Activated naive CD4-positive, alpha-beta T cell (primary cell): ENCODE measurements at places on chromosomes 7 and 10.

- DNase-seq, result no peak
These were observed 33.7 kb downstream of the DNAJC12 start for GRCh38 chr10:67804395-67804678.

DNA sequence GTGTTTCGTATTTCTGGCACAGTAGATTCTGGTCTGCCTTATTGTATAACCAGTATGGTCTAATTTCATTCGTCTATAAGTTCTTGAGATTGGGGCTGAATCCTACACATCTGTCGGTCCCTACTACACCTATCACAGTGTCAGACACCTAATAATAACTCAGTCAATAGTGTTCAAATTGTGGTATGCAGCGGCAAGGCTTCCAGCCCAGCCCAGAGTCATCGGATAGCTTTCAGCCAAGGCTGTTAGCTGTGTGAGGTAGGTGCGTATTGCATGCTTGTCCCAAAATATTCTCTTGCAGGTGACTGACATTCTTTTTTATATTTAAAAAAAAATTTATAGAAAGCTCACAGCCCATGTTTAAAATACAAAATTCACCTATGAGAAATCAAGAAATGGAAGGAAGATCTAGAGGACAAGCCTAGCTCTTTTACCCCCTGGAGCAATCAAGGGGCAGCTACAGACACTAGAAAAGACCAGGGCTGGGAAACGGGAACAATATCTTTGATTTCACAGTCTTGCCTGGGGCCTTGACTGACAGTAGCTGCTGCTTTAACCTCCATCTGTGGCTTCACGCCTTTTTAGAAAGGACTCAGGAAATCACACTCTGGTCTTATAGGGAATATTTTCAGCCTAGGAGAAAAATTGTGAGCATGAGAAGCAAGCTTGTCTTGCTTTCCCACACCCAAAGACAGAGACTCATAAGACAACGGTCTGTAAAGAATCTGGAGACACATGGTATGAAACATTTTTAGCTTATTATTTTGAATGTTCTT, 9.5 kb upstream of the ASB4 start:
- DNase-seq, result no peak

DNA sequence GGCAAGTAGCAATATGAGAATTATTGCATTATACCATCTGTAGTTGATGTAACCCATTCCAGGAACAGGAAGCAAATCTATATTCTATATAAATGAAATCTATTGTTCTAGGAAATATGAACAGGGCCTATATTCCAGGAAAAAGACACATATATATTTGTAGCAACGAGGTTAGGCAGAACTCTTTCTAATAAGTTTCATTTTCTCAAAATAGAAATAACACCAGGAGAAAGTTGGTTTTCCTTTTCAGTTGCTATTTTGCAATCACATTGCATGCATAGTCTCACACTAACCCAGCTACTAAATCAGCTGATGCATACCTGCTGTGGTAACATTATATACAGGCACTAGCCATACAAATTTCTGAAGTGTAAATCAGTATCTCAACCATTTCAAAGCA, 6.2 kb upstream of the IFIT2 start:
- no peak for DNase-seq

- DNase-seq, result no peak
These were observed 53.2 kb downstream of the TFAM start for GRCh38 chr10:58438340-58438871.

- no peak for DNase-seq
These were observed 85.8 kb downstream of the LHFPL3 start for GRCh38 chr7:104414216-104414615.

- no peak for DNase-seq
These were observed 178.5 kb downstream of the ARID5B start for GRCh38 chr10:62079885-62080559.

- no peak for DNase-seq
These were observed 181.3 kb upstream of the FZD1 start for GRCh38 chr7:91082852-91083495.

GRCh38 chr10:112793202-112793921, 156.7 kb upstream of the TCF7L2 start:
- no peak for DNase-seq

DNA sequence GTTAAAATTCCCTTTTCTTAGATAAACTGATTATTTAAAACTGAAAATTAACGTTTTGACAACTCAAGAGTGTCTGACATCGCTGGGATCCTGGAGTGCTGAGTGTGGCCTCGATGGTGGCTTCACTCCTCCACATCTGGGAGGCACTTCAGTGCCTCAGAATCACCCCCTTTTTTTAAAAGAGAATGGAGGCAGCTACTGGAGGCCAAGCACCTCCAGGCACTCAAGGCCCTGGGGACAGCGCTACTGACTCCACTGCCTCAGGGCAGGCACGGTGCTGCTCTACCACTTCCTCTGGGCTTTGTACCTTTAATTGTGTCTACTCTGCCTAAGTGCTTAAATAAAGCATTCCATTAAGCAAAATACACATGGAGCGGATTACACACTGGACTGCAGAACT, 27.2 kb upstream of the NCAPG2 start:
- no peak for DNase-seq

DNA sequence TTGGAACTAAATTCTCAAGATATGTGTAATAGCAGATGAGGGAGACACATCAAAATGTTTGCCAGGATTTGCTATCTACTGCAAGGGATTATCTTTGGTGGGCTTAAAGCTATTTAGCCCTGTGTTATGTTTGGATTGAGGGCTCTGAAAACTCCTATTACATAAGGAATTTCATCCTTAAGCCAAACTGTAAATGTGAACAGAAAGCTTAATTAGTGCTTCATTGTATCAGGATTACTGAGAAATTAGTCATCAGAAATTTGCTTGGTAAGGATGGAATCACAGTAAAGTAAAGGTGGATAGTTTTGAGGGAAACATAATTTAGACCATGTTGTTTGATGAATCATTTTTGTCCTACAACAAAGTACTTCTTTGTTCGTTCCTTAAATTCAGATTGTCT, 8.3 kb downstream of the ANKRD7 start:
- no peak for DNase-seq

- DNase-seq, result no peak
These were observed 299.2 kb downstream of the CCDC3 start for GRCh38 chr10:12702215-12702770.

DNA sequence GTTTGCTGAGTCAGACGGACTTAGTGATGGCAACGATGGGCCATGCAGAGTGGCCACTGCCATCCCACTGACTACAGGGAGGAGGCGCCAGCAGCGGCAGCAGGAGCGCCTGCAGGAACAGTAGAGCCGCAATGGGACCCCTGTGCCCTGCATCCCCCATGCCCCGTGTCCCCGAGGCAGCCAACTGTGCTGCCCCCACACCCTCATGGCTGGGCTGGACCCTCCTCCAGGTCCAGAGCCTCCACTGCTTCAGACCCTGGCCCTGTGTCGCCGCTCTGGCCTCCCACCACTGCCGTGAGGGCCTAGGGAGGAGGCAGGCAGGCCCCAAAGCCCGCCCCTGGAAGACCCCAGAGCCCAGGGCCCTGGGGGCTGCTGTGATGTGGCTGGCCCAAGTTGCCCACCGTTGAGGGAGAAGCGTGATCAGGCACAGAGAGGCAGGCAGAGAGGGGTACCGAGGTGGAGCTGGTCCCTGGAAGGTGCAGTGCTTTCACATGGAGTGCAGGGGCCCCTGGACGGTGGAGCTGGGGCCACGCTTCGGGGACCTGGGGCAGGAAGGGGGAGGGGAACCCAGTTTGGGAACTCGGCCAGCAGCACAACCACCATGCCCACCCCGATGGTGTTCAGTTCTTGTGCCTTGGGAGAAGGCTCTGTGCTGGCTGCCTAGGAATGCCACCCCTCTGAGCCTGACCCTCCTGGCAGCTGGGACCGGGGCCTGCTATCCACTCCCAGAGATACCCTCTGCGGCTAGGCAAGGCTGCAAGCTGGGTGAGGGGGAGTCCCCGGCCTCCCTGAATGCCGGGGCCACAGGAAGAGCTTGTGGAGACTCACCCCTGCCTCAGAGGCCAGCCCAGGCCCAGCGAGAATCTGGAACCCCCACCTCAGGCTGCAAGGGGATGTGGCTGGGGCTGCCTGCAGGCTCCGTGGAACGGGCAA, 32.6 kb downstream of the DKK1 start:
- no peak for DNase-seq

- DNase-seq, result no peak
These were observed 206.6 kb downstream of the SKAP2 start for GRCh38 chr7:26657686-26658388.

GRCh38 chr10:75202321-75203045, 8.1 kb upstream of the VDAC2 start:
- DNase-seq, result no peak

DNA sequence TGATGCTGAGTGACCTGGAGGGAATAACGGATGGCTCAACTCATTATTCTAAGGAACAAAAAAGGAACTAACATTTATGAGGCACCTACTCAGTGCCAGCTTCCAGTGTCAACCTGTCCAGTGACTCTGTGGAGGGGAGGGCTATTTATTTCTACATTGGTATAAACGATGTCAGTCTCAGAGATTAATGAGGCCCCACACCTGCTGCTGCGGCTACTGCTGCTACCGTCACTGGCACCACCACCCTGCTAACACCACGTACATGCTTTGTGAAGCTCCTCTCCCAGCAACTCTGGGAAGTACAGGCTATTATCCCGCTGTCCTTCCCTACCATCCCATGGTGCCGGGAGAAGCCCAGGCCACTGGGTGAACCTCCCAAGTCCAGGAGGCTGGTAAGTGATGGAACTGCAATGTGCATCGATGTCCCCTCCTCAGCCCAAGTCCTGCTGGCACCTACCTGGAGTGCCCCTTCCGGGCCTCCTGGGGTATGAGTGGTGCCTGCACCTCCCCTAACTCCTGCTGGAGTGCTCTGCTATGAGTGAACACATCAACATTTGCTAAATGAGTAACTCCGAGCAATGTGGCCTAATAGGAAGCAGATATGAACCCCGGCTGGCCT, 101.5 kb downstream of the ARHGAP22 start:
- DNase-seq, result no peak

DNA sequence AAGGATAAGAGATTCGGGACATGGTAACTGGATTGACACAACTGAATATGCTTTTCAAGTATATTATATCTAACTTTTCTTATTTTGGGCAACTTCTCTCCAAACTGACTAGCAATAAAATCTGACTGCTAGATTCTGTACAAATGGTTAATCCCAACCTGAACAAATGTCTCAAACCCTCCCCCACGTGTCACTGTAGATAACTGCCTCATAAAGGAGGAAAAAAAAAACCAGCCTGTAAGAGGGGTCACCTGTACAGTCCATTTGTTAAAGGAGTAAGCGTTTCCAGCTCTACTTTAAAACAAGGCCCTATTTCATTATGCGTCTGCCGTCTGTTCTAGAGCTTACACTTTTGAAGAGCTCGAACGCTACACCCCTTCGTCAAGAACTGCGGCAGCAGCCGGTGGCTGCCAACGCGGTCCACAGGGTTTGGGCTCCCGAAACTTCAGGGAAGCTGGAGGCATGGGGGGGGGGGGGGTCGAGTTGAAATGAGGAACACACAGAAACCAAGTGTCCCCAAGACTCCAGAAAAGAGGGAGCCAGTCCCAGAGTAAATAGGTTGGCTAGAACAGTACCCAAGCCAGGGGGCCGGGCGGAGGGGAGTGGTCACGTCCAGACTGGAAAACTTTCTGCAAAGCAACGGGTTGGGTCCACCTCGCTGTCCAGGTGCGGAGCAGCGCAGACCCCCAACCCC, 492 bp downstream of the COG5 start:
- no peak for DNase-seq

DNA sequence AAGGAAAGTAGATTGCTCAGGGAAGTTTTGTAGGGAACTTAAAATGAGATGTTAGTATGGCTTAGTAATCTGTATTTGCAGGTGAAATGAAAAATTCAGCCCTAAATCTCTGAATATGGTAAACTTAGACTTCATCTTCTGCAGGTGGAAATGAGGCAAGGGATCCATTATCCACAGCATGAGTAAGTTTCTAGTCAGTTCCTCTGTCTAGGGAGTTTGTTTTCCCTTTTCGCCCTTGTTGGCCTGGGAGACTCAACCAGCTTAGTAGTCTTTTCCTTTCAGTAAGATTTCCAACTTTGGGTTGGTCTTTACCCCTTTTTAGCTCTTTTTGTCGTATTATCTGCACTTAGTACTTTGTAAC, 65.6 kb downstream of the ZEB1 start:
- DNase-seq, result no peak

DNA sequence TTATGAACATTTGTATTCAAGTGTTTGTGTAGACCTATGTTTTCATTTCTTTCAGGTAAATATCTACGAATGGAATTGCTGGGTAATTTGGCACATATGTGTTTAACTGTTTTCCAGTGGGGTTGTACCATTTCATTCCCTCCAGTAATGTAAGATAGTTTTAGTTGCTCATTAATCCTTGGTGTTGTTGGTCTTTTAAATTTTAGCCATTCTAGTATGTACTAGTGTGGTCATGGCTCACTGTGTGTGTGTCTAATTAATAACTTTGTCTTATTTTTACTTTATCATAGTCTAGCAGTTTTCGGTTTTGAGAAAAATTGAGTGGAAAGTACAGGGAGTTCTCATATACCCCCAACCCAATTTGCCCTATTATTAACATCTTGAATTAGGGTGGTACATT, 278.8 kb downstream of the CAMK1D start:
- DNase-seq, result no peak

DNA sequence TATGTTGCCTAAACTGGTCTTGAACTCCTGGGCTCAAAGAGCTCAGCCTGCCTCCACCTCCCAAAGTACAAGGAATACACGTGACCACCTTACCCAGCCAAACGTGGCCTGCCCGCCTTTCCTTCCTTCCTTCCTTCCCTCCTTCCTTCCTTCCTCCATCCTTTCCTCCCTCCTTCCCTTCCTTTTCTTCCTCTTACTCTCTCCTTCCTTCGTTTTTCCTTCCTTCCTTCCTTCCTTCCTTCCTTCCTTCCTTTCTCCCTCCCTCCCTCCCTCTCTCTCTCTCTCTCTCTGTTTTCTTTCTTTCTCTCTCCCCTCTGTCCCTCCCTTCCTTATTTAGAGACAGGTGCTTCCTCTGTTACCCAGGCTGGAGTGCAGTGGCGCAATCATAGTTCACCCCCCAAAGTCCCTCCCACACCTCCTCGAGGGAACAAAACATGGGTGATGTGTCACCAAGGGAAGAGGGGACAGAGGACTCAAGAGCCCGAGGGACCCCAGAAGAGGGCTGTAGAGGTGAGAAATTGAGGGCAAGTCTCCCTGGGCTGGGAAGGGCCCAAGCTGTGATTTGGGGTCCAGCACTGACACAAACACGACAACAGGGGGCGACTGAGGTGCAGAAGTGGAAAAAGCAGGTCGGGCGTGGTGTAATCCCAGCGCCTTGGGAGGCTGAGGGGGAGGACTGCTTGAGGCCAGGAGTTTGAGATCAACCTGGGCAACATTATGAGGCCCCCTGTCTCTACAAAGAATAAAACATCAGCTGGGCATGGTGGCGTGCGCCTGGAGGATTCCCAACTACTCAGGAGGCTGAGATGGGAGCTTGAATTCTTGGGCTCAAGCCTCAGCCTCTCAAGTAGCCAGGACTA, 28.1 kb downstream of the EPHB4 start:
- DNase-seq, result no peak

GRCh38 chr7:148079206-148080080, 511.1 kb upstream of the C7orf33 start:
- no peak for DNase-seq

- DNase-seq, result no peak
These were observed 87.2 kb downstream of the MDFIC start for GRCh38 chr7:115009139-115009538.
